Kidney epithelial cell (primary cell): ENCODE measurements at places on chromosomes 2 and 18.

DNA sequence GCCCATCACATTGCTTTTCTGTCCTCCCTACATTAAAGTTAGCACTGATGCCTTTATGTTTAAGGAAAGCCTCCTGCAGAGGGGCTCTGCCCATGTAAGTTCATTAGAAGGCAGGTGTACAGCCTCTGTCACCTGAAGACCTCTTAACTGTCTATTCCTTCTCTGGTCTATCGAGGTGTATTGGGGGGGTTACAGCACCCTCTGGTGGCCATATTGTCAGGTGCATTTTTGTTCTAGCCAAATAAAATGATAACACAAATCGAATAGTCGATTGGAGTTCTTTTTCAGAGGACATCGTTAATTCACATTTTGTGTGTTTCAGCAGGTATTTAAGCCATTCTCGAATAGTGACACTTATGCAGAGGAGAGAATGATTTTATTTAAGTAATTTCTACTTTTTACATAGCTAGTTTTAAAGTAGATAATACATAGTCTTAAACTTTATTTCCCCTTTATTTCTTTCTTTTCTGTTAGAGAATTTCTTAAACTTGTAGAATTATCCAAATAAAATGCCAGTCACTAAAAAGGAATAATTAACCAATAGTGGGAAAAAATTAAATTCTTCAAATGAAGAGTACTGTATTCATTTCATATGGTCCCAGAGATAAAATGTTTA lies 136.8 kb downstream of the NEDD4L start:
- no peak for DNase-seq

GRCh38 chr2:161414042-161415033 lies 1.8 kb upstream of the TBR1 start:
- no peak for DNase-seq

- DNase-seq = no peak
Observed at GRCh38 chr2:18500333-18500732, 60.1 kb downstream of the RDH14 start.

DNA sequence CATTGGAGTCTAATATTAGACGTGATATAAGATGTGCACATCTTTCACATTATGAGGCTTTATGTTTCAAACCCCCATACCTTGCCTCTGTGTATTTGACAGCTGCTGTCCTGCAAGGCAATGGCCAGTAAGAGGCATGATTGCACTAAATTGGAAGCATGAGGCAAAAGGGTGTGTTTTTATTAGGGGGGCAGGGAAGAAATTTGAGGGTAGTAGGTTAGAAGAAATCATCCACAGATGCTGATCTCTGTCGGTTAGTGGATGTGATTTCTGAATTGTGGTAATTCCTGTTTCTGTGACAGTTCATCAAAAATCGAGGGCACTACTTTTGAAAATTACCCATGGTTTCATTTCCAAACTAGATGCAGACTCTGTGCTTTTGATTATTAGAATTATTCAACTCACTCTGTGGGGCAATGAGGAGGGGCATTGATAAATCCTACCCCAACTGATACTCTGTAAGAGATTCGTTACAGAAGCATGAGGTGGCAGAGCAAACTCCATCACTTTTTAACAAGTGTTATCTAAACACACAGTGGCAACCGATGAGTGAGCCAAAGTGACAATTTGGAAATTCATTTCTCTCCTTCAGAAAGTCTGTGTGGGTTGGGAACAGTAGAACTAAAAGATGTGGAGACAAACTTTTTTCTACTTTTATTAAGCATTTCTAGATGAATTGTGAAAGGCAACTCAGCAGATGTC lies 453.0 kb downstream of the ARHGAP15 start:
- no peak for DNase-seq

GRCh38 chr18:68922392-68922791 lies 124.5 kb downstream of the CCDC102B start:
- DNase-seq = no peak

GRCh38 chr2:58644451-58644850 lies 403.3 kb upstream of the FANCL start:
- no peak for DNase-seq

DNA sequence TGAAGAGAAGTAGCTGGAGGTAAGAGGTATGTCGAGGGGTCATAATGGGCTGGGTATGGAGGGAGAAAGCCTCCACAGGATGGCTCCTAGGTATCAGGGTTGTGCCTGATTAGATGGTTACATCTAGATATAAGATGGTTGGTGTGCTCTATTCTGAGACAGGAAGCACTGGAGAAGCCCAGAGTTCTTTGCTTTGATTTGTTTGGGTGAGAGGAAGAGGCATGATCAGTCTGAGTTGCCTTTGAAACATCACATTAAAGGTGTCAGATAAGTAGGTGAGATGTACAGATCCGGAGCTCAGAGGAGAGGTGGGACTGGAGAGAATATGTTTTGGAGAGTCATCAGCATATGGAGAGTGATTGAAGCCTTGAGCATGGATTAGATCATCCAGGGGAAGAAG lies 74.1 kb downstream of the KLHL29 start:
- DNase-seq = no peak

GRCh38 chr2:220151341-220151740 lies 523.9 kb downstream of the SLC4A3 start:
- no peak for DNase-seq

DNA sequence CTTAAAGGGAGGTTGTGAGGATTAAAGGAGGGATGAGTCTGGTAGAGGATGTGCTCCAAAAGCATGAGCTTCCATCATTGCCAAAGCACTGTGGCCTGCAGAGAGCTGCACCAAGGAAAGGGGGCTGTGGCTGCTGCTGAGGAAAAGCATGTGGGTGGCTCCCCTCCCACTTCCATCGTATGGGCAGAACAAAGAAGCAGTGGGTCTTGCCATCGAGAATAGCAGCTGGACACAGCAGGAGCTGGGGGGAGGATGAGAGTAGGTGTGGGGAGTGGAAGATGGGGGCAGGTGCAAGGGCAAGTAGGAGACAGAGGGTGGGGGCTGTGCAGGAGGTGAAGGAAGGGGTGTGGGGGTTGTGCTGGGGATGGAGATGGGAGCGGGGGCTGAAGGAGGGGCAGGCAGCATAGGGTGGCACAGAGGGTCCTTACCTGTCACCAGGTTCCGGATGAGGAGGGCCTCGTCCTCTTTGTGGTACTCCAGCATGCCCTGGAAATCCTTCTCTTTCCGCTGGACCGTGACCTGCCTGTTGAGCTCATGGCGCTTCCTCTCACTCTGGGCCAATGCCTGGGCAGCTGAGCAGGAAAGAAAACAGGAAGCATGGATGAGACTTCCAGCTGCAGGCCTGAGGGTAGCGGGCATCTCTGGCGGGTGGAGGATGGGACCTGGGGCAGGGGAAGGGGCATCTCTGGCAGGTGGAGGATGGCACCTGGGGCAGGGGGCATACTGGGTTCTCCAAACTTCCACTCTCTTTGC lies 33.6 kb upstream of the ACAA2 start:
- no peak for DNase-seq

- DNase-seq = no peak
Observed at GRCh38 chr18:7824970-7825369, 257.9 kb downstream of the PTPRM start.

GRCh38 chr18:23133860-23134779 lies 1.2 kb upstream of the CABLES1 start:
- DNase-seq = no peak

DNA sequence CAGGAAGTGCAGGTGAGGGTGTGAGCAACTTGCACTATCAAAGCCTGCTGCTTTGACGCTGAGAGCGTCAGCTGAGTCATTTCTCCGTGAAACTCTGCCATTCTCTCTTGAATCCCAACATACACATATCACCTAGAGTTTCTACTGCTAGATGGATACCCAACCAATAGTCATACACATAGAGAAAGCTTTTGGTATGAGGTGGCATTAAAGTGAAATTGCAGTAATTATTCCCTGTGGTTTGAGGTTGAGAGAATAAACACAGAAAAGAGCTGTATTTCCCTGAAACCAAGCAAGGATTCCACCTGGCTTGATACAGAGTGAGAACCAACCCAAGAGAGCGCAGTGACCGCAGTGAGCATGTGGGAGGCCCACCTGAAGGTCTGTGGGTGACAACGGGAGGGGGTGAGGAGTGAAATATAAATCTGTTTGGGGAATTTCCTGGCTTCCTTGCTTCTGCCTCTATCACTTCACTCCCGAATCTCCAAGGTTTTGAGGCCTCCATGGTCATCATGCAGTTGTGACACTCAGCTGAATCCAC lies 28.8 kb upstream of the TMEM18 start:
- no peak for DNase-seq

- DNase-seq = no peak
Observed at GRCh38 chr18:49456794-49457193, 3.7 kb downstream of the DYM start.

GRCh38 chr2:234880551-234881211 lies 71.1 kb upstream of the SH3BP4 start:
- DNase-seq = peak; percentile 75

DNA sequence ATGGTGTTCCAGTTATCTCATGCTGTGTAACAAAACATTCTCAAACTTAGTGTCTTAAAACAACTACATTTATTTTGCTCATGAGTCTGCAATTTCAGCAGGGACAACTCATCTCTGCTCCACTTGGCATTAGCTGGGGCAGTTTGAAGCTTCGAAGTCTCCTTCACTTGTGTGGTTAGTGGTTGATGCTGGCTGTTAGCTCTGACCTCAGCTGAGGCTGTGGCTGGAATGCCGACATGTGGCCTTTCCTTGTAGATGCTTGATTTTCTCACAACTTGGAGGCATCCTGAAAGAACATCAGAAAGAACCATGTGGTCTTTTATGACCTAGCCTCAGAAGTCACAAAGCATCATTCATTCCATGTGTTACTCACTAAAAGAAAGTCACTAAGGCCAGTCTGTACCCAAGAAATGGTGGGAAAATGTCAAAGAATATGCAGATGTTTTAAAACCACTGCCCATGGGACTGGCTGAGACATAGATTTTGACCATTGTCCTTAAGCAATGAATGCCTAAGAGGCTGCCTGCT lies 3.8 kb upstream of the TMSB10 start:
- no peak for DNase-seq

- no peak for DNase-seq
Observed at GRCh38 chr2:44638649-44639048, 276.9 kb downstream of the CAMKMT start.
